ENCODE measurements at places on chromosomes 5 and 9.

GRCh38 chr5:99544356-99544755 is 615.5 kb upstream of the CHD1 start:
- no peak for DNase-seq

DNA sequence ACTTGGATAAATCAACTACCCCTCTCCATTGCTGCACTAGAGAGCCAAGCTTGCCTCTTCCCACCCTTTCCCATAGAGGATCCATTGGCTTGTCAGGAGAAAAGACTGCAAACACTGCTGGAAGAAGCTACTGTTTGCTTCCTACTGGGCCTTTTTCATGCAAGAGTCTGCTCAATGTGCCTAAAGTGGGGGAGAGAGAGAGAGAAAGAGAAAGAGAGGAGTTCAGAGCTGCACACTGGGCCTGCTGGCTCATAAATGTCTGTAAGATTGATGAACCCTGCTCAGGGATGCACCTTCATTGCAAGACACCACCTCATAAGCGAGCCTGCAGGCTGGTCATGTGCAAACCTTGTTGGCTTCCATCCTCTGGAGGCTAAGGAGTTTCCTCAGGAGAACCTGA is 269.4 kb downstream of the ZNF608 start:
- DNase-seq: no peak

DNA sequence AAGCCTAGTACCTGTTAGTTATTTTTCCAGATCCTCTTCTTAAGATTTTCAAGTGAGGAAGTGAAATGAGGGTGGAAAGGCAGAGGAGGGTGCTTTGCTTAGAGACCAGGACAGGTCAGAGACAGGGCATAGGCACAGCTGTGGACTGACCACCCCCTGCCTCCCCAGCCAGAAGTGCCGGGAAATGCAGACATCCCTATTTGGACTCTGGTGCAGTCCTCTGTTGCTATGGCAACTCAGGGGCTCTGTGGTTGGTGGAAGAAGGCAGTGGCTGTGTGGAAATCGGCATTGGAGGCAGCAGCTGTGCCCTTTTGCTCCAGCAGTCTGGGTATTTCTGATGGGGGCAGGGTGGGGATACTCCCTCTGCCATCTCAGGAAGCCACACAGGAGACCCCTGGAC is 43.3 kb upstream of the NDFIP1 start:
- DNase-seq: no peak

DNA sequence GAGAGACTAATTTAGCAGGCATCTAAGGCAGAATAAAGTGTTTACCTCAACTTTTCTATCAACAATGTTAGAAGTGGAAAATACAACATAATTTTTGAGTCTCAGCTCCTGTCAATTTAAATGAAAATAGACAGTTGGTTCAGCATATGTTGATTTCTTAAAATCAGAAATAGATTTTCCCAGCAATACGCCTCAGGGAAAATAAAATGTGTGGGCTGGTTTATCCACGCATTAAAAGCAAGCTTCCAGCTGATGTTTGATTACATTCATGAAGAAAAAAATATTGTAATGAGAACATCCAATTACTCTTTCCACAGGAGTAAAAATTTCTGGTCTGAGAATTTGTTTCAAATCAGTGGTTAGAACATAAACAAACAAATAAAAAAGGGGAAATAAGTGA is 166.3 kb downstream of the PDE4D start:
- DNase-seq: no peak

GRCh38 chr5:31771500-31771899 is 132.6 kb downstream of the PDZD2 start:
- DNase-seq: no peak

DNA sequence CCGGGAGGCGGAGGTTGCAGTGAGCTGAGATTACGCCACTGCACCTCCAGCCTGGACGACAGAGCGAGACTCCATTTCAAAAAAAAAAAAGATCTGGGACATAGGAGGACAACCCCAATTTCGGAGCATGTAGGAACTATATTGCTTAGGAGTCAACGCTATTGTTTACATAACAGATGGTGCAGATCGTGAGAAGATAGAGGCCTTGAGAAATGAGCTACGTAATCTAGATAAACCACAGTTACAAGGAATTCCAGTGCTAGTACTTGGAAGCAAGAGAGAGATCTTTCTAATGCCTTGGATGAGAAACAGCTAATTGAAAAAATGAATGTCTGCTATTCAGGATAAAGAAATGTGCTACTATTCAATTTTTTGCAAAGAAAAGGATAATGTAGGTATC is 20.3 kb downstream of the TBC1D2 start:
- DNase-seq: no peak

DNA sequence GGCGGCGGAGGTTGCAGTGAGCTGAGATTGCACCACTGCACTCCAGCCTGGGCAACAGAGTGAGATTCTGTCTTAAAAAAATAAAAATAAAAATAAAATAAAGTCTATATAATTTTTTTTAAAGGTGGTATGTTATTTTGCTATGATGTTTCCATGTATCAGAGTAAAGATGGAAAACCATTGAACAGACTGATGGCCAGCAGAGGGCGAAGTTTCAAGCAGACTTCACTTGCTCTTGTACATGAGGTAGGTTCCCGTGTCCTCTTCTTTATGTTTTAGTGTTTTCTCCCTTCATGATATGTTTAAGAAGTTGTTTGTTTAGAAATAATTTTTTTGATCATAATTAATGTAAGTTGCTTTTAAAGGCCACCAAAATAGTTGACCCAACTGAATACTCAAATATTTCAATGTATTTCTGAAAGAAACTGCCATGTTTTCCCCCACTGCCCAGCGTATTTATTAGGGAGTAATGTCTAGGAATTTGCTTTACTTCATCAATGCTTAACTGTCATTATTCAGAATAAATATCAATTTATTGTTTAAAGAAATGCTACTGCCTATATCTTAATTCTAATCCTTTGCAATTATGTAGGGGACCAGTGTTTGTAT is 146.4 kb downstream of the HACD4 start:
- peak; percentile 73 for DNase-seq

DNA sequence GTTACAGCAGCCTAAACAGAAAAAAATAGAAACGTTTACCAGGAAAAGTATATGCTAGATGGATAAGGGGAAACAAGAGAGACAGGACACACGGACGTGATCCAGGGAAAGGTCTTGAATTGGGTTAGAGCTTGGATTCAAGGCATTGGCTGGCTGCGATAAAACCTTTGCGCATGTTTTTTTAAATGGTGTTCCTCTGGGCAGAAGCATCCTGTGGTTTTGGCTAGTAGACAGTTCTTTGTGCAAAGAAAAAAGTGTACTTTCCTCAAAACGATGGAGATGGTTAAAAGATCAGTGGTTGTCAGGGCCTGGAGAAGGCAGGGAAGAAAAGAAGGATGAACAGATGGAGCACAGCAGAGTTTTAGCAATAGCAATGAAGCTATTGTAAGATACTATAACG is 37.5 kb upstream of the LIFR start:
- no peak for DNase-seq

DNA sequence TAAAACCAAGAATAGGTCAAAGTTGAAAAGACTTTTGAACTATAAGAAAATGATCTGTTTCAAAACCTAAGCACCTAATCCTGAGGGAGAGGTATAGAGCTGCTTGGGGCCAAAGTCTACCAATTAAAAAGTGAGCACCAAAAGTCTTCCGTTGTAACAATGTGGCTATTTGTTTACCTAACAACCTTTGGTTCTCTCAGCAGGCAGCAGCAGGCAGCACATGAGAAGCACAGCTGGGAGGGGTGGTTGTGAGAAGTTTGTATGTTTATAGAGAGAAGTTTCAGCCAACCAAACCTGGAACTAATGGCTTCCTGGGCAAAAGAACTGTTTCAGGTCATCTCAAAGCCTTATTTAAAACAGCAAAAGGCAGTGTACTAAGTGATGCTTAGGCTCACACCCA is 59.8 kb upstream of the TBC1D9B start:
- DNase-seq: no peak

DNA sequence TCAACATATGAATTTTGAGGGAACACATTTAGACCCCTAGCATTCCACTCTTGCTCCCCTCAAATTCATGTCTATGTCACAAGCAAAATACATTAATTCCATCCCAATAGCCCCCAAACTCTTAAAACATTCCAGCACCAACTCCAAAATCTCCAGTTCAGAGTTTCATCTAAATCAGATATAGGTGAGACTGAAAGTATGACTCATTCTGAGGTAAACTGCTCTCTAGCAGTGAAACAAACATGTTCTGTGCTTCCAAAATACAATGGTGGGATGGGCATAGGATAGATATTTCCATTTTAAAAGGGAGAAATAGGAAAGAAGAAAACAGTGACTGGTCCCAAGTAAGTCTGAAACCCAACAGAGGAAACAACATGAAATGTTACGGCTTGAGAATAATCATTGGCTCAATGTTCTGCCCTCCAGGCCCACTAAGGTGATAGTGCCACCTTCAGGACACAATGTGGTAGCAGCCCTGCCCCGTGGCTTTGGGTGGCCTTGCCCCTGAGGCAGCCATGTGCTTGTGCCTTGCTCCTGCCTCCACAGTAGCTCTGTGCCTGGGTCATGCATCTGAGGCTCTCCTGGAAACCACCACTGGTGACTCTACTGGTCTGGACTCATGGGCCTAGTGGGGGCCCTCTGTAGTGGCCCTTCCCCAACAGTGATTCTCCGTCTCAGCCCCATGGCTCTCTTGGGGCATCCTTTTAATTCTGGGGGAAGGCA is 36.4 kb upstream of the IPPK start:
- DNase-seq: peak; percentile 56

DNA sequence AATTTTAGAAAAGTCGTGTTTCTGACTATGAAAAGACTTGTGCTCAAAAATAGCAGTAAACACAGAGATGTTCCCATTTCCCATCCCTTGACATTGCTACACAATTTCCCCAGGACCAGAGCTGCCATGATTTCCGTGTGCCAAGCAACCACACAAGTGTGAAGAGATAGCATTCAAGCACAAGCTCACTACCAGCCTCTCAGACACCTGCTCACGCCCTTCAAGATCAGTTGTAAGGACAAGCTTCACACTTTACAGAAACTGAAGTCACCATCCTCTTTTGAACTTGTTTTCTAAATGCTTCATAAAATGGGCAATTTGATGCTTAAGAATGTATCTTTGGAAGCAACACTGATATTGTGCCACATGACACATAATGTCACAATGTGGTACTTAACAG is 333.1 kb downstream of the CAAP1 start:
- no peak for DNase-seq

- no peak for DNase-seq
Measured at GRCh38 chr5:59693492-59694309, 199.8 kb downstream of the PDE4D start.

- DNase-seq: no peak
Measured at GRCh38 chr5:87755360-87755759, 342.6 kb upstream of the CCNH start.

DNA sequence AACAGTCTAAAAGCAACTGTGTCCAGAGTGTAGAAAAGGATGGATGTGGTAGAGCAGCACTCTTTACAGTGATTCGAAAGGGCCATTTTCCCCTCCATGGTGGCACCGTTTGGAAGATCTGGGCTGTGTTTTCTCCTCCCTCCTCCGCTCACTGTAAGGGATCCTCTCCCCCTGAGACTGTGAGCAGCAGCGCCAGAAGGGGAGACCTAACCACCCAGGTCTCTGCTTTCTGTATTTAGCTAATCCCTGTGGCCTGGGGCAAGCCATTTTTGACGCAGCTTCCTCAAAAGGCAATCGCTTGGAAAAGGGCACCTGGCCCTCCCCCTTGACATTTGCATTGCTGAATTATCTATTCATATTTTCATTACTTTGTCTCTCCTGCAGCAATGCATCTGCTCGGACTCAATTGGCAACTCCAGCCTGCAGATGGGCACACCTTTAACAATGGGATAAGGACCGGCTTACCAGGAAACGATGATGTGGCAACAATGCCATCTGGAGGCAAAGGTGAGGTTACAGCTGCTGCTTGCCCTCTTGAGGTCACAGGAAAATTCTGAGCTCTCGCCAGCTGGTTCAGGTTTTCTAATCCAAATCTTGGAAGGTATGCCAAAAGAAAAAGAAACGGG is 244.3 kb upstream of the WWC1 start:
- DNase-seq: peak; percentile 43

DNA sequence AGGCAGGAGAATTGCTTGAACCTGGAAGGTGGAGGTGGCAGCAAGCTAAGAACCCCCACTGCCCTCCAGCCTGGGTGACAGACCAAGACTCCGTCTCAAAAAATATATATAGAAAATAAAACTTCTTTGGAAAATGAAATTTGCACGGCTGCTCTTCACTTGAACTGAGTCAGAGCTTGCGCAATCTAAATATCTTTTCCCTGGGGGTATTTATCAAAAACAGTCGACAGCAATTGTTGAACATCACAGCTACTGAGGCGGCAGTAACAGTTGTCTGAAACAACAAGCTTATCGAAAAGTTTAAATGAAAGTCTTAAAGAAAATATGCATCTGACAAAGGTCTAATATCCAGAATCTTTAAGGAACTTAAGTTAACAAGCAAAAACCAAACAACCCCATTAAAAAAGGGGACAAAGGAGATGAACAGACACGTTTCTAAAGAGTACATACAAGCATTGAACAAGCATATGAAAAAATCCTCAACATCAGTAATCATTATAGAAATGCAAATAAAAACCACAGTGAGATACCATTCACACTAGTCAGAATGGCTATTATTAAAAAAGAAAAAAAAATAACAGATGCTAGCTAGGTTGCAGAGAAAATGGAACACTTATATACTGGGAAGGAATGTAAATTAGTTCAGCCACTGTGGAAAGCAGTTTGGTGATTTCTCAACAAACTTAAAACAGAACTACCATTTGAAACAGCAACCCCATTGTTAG is 153.6 kb upstream of the CDH9 start:
- DNase-seq: no peak
